ENCODE measurements at places on chromosomes 5 and 9.

GRCh38 chr5:100519075-100519474 lies 16.1 kb upstream of the FAM174A start:
- no peak for DNase-seq

GRCh38 chr9:127863191-127863621 lies 8.7 kb upstream of the ENG start:
- no peak for DNase-seq

GRCh38 chr9:138050472-138051330 lies 173.1 kb downstream of the CACNA1B start:
- peak; percentile 23 for DNase-seq

DNA sequence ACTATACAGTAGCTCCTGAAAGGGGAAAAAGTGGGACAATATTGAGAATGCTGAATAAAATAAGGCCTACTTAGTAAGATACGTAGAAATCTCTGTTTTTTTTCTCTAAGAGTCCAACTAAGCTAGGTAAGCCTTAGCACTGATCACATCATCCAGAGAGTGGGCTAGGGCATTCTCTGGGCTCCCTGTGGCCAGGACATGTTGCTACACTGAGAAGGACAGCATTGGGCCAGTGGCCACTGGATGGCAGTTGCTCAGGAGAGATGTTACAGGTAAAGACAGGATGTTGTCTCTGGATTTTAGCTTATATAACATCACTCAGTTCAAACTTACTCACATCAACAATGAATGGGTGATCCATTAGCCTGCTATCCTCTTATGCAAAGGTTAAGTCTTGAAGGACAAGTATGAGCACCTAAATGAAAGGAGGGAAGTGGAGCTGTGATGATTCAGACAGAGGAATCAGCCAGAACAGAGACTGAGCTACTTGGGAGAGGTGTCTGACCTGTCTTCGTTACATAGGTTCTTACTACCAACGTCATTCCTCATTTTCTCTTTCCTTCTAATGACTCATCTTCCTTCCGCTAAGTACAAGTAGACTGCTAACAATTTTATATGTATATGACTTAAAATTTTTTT lies 226.6 kb upstream of the ADCY2 start:
- DNase-seq: peak; percentile 16

DNA sequence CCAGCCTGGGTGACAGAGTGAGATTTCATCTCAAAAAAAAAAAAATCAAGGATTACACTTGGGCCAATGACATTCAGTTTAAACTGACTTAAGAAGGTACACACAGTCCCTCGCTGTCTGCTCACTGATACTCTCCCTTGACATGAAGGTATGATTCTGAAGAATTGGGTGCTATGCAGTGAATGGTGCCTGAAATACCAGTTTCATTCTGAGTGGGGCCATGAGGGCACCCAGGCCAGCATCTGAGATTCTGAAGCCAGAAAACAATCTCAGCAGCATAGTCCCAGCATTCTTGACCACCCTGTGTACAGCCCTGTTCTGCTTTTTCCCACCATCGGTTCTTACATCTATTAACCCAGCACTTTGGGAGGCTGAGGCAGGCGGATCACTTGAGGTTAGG lies 7.8 kb upstream of the ZNF354B start:
- no peak for DNase-seq

GRCh38 chr5:149583394-149583793 lies 2.1 kb downstream of the ARHGEF37 start:
- DNase-seq: no peak

DNA sequence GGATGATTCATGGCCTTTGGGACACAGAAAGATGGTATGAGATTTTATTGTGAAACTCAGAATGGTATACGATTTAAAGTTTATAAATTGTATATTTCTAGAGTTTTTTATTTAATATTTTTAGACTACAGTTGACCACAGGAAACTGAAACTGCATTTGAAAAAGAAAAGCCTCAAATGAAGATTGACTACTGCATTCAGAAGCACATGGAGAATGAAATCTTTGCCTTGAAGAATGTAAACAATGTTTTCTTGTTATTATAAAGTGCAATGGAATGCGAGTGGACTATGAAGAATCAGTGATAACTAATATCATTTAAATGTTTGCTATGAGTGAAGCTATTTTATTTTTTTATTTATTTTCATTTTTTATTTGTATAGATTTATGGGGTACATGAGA lies 169.1 kb upstream of the CDH18 start:
- DNase-seq: no peak

GRCh38 chr5:161507591-161507990 lies 38.9 kb downstream of the GABRB2 start:
- no peak for DNase-seq

GRCh38 chr9:80644044-80644443 lies 1045.3 kb downstream of the TLE1 start:
- no peak for DNase-seq

GRCh38 chr9:129626625-129627284 lies 792 bp downstream of the NTMT1 start:
- DNase-seq: no peak

DNA sequence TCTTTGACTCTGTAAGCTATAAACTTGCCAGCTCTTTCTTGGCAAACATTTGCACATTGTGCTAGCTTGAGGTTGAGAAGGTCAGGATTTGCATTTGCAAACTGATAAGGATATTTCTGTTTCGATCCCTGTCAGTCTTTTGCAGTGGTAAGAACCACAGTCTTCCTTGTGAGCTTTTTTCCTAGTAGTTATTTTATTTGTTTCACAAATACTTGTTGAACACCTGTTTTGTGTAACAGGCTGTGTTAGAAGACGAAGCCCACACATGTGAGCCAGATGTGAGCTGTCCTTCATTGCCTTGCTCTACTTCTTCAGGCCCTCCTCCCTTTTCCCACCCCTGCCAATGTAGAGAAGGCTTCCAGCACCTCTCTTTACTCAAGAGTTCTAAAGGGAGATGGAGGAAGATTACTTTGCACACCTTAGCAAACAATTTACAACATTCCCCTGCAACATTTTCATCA lies 327.0 kb upstream of the KLF4 start:
- no peak for DNase-seq

Data from iPS-NIHi11 (cell line).